Anterior cingulate cortex (tissue), 58 donors: ENCODE measurements at places on chromosomes 16 and 17.

- DNase-seq = no peak
These were observed 11.8 kb downstream of the STARD3 start for GRCh38 chr17:39648616-39649366.

GRCh38 chr16:46986896-46987295, 13.4 kb upstream of the DNAJA2 start:
- DNase-seq = no peak

DNA sequence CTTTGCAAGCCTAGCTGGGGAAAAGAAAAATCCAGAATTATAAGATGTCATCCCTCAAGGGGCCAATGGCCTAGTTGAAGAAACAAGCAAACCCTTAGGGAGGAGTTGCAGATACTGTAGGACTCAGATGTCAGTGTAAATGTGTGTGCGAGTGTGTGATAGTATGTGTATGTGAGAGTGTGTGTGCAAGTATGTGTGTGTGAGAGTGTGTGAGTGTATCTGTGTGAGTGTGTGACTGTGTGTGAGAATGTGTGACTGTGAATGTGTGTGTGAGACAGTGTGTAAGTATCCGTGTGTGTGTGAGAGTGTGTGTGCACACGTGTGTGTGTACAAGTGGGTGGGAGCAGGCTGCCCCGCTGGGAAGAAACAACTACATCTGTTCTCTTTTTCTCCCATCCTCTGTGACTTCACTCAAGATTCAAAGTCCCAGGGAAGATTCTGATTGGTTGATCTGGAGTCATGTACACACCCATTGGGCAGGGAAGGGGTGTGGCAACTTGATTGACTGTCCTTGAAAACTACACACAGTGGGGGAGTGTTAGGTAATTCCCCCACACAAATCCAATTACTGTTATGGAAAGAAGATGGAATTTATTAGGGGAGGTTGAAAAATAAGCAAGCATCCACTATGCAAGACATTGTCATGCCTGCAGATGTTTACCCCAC, 40.7 kb downstream of the IRX3 start:
- DNase-seq = no peak

DNA sequence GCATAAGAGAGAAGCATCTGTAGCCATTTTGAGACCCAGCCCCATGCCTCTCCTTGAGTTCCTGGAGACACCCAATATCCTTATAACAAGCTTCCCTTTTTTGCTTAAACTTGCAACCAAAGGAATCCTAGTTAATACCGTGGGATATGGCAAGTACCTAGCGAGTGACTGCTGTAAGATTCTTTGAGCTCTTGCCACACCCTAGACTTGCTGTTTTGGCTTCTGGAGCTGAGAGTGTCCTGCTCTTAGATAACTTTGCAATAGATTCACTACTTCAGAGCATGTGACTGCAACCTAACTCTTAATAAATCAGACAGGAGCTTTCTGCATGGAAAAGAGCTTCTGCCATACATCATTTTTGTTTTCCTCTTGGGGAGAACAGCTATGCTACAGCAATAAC, 58.3 kb downstream of the AKAP1 start:
- DNase-seq = no peak

GRCh38 chr16:68790130-68790761, 53.1 kb upstream of the TANGO6 start:
- no peak for DNase-seq
